ENCODE measurements at places on chromosomes 4 and X.

DNA sequence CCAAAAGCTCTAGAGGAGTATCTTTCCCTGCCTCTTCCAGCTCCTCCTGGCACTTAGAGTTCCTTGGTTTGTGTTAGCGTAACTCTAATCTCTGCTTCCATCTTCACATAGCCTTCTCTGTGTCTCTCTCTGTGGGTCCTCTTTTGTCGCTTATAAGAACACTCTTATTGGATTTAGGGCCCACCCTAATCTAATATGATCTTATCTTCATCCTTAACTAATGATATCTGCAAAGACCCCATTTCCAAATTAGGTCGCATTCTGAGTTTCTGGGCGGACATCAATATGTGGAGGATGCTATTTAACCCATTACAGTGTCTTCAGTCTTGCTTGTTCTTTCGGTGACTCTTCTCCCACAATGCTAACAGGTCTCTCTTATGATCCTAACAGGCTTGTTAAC is 72.3 kb downstream of the CC2D2A start:
- DNase-seq: no peak

- no peak for DNase-seq
Measured at GRCh38 chr4:105963461-105964400, 68.5 kb downstream of the NPNT start.

GRCh38 chr4:2948895-2949781 is 14.1 kb downstream of the NOP14 start:
- DNase-seq: no peak

DNA sequence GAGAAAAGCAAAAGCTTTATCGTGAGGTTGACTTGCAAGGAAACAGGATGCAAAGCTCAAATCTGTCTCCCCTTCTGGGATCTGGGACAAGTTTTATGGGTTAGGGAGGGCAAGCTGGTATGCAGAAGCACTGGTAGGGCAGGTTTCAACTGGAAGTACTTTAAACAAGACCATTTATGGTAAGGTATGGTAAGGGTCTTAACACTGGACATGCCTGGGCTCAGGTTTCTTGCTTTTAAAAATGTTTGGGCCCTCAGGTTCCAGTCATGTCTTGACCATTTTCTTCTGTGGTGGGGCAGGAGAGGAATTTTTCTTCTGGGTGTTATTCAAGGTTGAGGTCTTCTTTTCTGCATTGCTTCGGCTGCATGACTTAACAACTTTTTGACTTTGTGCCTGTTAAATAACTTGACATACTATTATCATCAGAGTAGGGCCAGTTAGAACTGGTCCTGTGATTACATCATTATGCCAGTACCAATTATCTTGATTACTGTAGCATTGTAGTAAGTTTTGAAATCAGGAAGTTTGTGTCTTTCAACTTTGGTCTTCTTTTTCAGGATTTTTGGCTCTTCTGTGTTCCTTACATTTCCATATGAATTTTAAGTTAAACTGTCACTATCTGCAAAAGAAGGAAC is 33.7 kb downstream of the CD38 start:
- DNase-seq: no peak

- no peak for DNase-seq
Measured at GRCh38 chrX:106783716-106784115, 18.8 kb upstream of the TBC1D8B start.

DNA sequence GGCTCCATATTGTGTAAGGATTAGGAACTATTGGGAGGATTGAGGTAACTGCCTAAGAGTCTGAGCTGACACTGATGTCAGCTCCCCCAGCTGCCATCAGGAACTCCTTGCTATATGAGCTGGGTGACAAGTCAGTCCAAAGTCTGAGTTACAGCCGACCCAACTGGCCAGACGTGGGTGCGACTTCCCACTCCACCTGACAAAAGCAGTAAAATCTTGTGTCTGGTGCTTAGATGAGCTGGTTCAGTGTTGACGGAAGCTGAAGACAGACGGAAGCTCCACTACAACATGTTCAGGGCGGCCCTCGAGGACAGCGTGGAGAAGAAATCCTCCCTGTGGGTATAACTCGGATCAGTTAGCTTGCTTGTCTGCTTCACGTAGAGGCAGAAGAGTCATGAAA is 22.8 kb upstream of the NAT8L start:
- no peak for DNase-seq

- no peak for DNase-seq
Measured at GRCh38 chrX:39869846-39870601, 227.7 kb downstream of the BCOR start.

DNA sequence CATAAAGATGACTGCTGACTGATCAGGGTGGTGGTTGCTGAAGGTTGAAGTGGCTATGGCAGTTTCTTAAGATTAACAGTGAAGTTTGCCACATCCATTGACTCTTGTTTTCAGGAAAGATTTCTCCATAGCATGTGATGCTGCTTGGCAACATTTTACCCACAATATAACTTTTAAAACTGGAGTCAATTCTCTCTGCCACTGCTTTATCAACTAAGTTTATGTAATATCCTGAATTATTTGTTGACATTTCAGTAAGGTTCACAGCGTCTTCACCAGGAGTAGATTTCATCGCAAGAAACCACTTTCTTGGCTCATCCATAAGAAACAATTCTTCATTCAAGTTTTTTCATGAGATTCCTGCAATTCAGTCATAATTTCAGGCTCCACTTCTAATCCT is 166.5 kb upstream of the SPRY1 start:
- DNase-seq: no peak

DNA sequence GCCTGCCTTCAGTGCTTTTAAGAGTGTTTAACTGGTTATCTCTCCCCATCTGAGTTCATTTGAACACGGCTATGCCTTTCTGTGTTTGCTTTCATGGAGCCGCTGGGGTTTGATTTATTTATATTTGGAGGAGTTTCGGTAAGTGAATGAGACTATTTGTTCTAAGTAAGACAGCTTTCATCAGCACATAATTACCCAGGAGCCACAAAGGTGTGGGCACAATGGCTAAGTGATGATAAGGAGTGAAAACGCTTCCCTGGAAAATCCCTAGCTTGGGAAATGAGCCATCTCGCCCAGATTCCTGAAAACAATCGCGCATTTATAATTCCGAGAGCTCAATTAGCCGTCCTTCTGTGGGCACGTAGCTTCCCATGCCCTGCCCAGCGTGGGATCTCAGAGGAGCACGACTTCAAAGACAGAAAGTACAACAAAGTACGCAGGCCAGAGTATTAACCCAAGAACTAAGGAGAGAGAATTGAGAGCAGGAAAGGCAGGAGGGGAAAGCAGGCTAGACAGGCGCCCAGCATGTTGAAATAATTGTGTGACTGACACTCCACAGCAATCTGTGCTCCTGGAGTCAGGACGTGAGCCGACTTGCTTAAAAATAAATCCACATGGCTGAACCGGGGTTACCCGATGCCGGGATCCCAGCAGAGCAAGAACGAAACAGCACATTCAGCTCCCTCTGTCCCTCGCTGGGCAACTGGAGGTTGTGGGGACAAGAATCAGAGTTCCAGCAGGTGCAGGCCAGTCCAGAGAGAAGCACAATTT is 99.0 kb downstream of the DHRSX start:
- DNase-seq: no peak

Measured in esophagus squamous epithelium (tissue), 5 donors.